ENCODE measurements at places on chromosomes 5 and 9. TPM values are rescaled to one million over a fixed set of nuclear protein-coding genes. Genes with fewer than 3 reads are reported as not detected.

The PCDHB6 gene
- total RNA-seq, result not detected

The PCDHGB5 gene
- 8.6 TPM for total RNA-seq

- no peak for DNase-seq
Measured at GRCh38 chr5:74903165-74903787, 37.1 kb upstream of the FAM169A start.

The CYLC2 gene
- not detected for total RNA-seq

DNA sequence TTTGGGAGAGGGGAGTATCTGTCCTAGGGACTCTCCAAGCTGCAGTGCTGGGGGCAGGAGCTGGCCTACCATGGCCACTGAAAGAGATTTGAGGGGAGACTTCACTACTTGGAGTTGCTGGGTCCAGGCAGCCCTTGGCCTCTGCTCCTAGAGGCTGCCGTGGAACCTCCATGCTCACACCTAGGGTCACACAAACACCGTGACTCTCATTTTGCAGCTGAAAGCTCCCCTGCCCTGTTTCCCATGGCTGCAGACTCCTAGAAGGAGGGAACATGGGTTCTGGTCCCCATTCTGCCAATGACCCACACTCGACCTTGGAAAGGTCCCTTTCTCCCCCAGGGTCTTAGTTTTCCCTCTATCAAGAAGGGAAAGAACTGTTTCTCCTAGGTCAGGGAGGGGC is 147.1 kb upstream of the PPP1R26 start:
- DNase-seq, result no peak

GRCh38 chr9:101307524-101308213 is 77.1 kb downstream of the BAAT start:
- no peak for DNase-seq

The PCDHA1 gene
- not detected for total RNA-seq

Data from OCI-LY7 (cell line).